ENCODE measurements at places on chromosomes 6 and 20.

GRCh38 chr6:24898676-24899075, 37.1 kb downstream of the RIPOR2 start:
- no peak for DNase-seq

- no peak for DNase-seq
Measured at GRCh38 chr20:60177080-60177479, 218.9 kb downstream of the CDH26 start.

DNA sequence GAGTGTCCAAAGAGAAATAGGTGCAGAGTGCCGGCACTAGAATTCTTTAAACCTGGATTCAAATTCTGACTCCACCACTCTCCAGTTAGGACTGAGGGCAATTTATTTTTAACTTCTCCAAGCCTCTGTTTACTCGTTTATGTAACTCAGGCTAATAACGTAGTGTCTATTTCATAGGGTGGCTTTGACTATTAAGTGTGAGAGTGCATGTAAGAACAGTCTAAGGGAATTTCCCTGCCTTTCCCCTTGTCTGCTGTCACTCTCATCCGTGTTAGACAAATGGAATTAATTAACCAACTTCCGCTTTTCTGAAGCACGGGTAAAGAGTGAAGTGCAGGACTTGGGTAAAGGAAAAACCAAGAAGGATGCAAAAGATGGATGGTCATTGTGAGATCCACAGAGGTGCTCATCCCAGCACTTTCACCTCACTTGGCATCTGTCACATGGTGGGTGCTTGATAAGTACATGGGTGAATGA, 4.1 kb upstream of the ZKSCAN8 start:
- peak; percentile 53 for DNase-seq

- peak; percentile 26 for DNase-seq
Measured at GRCh38 chr6:149942461-149942829, 631 bp downstream of the ULBP2 start.

GRCh38 chr6:30890646-30891449, 6.5 kb downstream of the DDR1 start:
- no peak for DNase-seq

DNA sequence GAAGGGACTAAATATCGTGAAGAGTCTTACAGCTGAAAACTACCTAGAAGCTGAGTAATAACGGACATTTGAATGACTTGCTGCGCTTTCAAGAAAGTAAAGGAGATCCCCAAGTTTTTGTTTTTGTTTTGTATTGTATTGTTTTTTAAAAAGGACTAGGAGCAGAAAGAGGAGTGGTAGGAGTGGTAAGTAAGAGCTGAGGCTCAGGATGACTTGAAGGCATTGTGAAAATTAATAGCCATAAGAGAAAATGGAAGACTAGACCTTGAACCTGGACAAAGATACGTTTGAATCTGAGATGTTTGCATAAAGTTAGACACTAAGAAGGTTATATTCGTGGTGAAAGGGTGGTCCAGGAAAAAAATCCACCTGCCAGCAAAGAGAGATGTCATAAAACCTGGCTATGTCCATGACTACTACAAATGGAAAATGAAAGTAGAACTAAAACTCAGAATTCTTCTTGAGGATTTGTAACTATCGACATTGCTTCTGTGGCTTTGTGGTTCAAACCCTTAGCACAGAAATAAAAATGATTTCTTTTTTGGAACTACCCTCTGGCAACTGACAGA, 824.8 kb upstream of the FLRT3 start:
- no peak for DNase-seq

- DNase-seq, result no peak
Measured at GRCh38 chr6:34695729-34696188, 808 bp downstream of the ILRUN start.

- DNase-seq, result no peak
Measured at GRCh38 chr20:16412906-16413305, 160.3 kb downstream of the KIF16B start.

DNA sequence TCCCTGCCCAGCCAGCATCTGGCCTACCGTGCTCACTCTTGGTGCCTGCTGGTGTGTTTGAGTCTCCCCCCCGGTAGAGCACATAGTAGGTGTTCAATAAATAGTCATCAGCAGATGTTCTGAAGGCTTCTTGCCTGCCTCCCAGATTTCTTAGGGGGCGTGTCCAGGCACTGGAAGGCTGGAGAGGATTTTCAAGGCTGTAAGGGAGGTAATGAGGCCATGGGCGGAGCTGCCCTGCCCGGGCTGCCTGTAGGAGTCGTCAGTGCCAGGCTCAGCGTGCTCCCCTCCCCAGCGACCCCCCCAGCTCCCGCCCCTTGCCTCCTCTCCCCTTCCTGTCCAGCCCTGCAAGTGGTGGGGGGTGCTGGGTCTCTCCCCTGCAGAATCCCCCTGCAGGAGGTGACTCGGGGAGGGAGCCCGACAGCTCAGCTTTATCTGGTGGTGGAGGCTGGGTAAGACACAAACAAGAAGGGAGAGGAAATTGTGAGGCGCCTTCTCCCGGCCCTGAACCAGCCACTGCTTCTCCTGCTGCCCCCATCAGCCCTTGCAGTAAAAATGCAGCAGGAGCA, 55.9 kb downstream of the BCAS4 start:
- DNase-seq, result no peak

- no peak for DNase-seq
Measured at GRCh38 chr6:15922510-15923250, 206.2 kb upstream of the MYLIP start.

DNA sequence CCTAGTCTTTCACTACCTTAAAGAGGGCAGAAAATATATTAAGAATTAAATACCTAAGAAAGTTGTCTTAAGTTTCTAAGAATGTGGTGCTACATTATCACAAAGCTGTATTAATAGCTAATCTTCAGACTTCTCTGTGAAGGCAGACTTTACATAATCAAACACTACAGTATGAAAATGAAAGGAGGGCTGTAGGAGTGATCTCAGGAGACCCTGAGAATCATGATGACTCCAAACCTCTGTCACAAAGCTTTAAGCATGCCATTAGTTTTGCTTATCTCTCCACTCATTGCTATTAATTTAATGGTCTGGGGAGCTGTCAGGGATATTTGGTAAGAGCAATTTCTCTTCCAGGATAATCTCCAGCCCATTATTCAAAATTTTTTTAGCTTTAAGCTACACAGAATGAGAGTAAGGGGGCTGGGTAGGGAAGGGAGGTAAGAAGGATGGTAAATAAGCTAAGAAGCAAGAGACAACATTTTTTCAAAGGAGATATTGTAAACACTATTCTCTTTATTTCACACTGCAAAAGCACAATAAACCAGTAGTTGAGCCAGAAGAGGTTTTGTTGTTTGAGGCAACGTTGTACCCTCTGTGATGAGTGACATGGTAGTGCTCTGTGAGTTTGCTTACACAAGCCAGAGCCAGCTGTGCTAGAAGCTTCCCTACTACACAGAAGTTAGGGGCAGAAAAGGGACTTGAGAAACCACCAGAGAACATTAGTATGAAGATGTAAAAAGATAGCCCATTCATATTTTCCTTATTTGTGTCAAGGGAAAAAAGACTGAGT, 258.8 kb downstream of the GMDS start:
- no peak for DNase-seq

DNA sequence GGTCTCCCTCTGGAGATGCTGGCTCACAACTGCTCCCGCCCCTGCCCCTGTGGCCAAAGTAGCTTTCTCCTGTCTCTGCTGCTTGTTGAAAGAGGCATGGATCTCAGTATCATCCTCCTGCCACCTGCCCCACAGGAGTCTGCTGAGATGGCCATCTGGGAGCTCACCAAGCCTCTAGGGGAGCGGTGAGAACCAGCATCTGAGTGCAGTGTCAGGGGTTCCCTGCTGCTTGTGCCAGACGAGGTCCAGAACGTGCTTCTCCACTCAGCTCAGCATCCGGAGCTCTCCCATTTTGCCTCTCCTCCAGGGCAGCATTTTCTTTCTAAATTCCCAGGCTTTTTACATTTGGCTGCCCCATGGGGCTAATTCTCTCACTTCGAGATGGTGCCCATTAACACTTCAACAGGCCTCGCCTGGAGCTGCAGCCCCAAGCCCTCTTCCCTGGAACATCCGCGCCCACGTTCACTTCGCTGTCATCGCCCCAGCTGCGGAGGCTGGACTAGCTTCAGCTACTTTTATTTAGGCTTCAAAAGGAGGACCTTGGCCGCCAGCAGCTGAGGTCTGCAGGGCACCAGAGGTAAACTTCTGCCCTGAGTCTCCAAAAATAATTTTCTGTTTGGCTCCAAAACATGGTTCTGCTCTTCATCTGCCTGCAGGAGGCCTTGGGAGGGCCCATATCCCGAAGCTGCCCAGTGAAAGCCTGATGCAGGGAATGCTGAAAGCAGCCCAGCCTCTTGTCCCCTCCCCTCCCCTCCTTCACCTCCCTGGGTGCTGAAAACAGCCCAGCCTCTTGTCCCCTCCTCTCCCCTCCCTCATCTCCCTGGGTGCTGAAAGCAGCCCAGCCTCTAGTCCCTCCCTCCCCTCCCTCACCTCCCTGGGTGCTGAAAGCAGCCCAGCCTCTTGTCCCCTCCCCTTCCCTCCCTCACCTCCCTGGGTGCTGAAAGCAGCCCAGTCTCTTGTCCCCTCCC, 25.2 kb upstream of the MLN start:
- no peak for DNase-seq

- no peak for DNase-seq
Measured at GRCh38 chr20:20687319-20687718, 25.1 kb downstream of the RALGAPA2 start.

DNA sequence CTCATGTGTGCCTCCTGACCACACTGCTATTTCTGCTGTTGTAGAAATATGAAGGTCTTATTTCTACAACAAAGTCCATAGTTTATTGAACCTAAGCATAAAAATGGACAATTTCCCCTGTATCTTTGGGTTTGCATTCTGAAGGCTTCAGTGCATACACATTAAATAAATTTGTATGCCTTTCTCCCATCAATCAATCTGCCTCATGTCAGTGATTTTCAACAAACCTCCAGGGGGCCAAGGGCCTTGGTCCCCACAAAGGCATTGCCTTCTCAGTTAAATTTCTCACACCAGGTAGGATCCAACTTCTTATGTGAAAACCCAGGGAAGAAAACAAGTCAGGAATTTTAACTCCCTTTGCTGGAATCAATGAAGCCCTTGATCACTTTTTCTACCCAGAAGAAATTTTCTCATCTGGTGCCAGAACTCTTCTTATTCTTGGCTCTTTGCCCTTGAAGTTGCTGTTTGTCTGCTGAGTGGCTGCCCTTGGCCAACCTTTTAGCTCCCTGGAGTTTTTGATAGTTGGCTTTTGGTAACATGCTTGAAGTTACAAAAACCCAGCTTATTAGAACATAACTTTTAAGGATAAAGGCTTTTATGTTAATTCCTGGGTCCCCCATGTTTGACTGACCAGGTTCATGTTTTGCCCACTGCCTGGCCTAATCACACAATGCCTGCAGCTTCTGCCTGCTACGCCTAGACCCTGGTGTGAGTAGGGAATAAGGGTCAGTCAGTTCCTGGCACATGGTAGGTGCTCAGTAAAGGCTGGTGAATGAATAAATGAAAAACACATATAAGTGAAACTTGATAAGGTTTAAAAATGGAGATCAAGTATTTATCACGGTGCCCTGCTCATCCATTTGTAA, 37.0 kb downstream of the SHLD1 start:
- DNase-seq, result no peak

DNA sequence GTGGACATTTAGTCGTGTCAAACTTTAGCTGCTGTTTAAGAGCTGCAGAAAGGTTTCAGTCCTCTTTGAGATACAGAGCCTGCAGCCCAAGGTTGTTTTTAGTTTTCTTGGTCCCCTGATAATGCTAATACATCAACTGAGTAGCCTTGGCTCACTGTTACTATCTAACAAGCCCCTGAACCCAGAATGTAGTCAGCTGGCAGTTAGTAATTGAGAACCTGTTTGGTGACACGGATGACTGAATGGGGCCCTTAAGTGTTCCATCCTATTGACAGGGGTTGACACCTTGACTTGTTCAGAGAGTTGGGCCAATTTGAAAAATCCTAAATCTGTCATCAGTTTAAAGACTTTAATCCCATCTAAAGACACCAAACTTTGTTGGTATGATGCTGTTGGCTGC, 2.8 kb downstream of the RTN4IP1 start:
- no peak for DNase-seq

GRCh38 chr6:130437961-130438360, 72.1 kb downstream of the TMEM200A start:
- no peak for DNase-seq

DNA sequence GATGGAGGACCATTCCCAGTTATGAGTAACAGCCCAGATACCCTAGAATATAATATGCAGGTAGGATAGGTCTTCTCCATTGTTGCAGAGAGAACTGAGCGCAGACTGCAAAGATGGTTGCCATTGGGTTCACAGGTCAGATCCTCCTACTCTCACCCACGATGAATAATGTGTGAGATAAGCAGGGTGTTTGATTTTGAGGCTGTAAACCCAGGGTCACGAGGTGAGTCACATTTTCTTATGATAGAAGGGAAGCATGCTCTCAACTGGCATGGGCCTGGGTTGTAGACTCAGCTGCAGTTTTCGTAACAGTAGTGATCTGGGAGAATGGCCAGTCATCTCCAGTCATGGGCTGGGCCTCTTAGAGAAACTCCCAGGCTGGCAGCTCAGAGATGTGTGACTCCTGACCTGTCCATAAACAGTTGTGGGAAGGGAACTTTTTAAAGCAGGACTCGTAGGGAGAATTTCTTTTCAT, 74.2 kb downstream of the CD164 start:
- DNase-seq, result peak; percentile 61

DNA sequence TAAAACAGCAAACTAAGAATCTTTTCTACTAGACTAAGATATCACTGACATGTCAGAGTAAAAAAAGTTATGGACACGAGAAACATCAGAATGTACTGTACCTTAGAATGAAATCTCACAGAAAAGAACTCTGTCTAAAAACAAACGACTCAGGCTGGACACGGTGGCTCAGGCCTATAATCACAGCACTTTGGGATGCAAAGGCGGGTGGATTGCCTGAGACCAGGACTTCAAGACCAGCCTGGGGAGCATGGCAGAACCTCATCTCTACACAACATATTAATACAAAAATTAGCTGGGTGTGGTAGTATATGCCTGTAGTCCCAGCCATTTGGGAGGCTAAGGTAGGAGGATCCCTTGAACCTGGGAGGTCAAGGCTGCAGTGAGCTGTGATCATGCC, 122.6 kb downstream of the PRND start:
- no peak for DNase-seq

GRCh38 chr6:116536216-116536621, 9.3 kb downstream of the TRAPPC3L start:
- no peak for DNase-seq

GRCh38 chr6:156854466-156855161, 77.4 kb downstream of the ARID1B start:
- DNase-seq, result no peak

All from activated T-cell treated with anti-CD3 and anti-CD28 coated beads, Interleukin-2, amount 50 U/mL, for 48 hours (primary cell).